ENCODE measurements at places on chromosomes 12 and 14.

DNA sequence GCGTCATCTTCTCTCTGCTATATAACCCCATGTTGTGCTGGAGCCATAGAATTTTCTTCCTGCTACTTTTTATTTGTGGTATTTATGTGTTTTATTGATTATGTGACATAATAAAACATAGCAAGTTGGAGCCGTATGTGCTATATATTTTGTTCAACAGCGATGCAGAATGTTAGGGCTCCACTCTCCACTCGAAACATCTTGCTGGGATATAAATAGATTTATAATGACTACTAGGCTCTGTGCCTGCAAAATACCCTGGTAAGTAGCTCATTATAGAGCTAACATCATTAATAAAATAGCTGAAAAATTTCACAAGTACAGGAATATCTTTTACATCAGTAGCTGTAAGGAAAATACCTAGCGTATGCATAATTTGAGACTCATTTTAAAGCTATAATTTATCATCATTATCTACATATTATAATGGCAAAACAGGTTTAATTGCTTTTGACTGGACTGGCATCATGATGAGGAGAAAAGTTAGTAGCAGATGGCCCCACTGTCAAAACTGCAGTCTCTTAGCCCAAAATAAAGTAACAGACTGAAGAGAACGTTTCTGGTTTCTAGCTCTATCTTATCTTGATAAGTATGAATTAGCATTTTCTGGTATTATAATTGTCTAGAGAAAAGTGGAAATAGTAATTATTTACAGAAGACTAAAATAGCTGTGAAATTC is 263.0 kb downstream of the NEDD1 start:
- DNase-seq: no peak

GRCh38 chr12:75684678-75685616 is 173.5 kb upstream of the KRR1 start:
- DNase-seq: no peak

DNA sequence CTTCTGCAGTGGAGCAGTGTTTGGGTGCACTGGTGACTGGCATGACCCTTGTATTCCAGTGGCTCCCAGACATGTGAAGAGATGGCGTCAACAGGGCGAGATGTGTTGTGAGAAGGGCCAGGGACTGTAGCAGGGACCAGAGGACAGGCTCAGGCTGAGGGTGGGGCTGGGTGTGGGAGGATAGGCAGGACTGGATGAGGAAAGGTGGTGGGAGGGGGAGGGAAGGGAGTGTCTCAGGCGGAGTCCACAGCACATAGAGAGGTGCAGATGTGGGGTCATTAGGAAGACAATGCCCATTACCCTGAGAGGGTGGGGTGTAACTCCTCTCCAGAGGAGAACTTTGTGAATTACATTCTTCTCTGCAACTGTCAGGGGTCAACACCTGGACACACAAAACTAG is 78.5 kb downstream of the DICER1 start:
- DNase-seq: no peak

DNA sequence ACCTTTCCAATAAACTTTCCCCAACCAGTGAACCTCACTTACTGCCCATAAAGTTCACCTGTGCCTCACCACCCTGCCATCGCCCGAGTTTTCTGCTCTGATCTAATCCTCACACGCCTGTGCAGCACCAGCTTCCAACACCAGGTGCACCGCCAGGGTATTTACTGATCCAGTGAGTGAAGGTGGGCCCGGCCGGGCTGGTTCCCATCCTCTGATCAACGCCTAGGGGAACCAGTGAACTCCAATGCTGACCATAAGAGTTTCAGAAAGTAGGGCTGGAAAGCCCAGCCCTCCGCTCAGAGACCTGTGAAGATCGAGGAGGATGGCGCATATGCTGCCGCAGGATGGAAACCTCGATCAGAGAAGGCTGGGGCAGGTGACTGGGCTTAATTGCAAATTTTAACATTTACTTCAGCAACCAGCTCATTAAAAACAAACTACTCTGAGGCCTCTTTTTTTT is 685 bp upstream of the MYL6B start:
- no peak for DNase-seq

- DNase-seq: no peak
Measured at GRCh38 chr12:82968631-82969367, 282.1 kb downstream of the TMTC2 start.

GRCh38 chr12:113778432-113779132 is 187.5 kb downstream of the RBM19 start:
- no peak for DNase-seq

DNA sequence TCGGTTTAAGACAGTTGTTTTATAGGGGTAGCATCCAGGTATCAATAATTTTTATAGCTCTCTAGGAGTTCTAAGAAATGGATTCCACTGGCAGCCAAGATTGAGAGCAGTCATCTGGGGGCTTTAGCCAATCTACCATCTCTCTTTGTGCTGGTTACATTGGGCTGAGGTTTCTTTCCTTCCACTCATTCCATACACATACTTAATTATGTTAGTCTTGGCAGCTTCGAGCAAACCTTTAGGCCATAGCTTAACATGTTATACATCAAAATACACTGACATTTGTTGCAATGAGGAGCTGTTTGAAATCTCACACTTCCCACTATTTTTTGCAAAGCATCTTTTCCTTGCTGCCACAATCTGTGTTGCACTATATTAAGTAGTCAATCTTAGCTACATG is 63.1 kb downstream of the ARMH4 start:
- no peak for DNase-seq

GRCh38 chr12:31797230-31797872 is 68.5 kb upstream of the AMN1 start:
- no peak for DNase-seq

DNA sequence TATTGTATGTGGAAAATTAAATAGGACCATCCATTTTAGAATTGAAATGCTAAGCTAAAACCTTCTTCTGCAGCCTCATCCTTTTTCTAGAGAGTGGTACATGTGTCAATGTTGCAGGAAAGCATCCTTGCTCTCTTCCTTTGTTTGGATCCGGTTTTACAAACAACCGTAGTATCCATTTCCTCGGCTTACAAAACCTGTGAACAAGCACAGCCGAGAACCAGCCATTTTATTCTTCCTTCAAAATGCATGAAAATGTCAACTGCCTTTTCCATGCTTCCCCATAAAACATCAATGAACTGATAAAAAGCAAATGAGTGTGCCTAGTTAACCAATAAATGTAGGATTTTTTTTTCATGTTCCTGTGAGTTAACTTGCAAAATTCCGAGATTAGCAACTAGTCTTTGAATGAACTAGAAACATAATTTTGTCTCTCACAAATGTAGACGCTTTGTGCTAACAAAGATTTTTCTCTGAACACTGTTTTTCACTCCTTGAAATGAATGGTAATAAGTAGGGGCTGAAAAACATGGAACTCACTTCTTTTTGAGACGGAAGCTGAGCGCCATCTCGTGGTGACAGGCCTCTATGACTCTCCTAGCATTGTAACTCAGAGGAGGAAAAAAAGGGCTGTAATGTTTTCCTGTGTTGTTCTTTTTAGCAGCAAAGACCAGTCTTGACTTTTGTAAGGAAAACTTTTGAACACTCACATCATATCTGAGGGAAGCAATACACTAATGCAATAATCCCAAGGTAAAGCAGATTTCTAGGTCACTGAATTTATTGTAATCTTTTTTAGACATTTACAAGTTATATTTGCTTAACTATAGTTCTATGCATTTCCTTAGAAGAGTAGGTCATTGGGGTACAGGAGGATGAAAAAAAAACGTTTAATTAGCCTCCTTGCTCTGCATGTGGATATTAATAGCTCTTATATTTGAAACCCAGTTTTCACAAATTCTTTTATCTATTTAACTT is 157.4 kb upstream of the FOXG1 start:
- DNase-seq: peak; percentile 54

DNA sequence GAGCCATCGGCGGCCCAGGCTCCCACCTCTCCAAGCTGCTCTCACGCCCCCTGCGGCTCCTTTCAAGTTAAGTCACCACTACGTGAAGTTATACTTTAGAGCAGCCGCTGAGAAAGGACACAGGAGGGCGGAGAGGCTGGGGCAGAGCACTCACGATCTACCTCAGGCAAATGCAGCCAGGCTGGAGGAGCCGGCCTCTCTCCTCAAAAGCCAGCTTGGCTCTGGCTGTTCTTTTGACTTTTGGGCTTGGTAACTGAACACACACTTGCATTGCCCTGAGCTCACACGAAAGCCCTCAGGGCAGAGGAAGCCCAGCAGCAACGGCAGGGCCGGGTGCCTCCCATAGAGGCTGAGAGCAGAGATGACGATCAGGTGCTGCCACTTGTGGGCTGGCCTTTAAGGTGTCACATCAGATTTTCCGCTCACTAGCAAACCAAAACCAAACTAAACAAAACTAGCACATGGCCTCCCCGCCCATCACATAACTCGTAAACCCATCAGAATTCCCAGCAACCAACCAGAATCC is 75.2 kb downstream of the PITPNM2 start:
- DNase-seq: no peak

GRCh38 chr12:65649126-65649525 is 175.2 kb upstream of the HMGA2 start:
- DNase-seq: no peak

DNA sequence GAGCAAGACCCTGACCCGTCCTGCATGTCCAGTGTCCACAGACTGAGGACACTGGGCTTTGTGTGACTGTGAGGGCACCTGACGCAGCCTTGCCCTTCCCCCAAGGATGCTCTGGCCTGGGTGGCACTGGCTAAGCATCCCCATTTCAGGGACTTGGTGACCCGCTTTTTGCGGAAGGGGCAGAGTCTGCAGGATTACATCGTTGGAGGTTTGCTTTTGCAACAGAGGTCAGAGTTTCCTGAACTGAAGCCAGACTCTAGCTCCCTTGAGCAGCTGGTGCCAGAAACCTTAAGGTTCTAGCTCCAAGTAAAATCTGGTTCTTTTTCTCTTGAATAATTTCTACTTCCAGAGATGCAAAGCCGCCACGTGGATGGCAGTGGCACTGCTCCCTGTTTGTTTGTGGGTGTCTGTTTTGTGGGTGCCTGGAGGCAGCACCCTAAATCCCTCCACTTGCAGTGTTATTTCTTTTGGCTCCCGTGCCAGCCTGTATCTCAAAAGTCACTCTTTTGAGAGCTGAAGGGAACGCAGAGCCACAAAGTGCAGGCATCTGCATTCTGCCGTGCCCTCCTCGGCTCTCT is 184.7 kb downstream of the TSPAN9 start:
- DNase-seq: no peak

DNA sequence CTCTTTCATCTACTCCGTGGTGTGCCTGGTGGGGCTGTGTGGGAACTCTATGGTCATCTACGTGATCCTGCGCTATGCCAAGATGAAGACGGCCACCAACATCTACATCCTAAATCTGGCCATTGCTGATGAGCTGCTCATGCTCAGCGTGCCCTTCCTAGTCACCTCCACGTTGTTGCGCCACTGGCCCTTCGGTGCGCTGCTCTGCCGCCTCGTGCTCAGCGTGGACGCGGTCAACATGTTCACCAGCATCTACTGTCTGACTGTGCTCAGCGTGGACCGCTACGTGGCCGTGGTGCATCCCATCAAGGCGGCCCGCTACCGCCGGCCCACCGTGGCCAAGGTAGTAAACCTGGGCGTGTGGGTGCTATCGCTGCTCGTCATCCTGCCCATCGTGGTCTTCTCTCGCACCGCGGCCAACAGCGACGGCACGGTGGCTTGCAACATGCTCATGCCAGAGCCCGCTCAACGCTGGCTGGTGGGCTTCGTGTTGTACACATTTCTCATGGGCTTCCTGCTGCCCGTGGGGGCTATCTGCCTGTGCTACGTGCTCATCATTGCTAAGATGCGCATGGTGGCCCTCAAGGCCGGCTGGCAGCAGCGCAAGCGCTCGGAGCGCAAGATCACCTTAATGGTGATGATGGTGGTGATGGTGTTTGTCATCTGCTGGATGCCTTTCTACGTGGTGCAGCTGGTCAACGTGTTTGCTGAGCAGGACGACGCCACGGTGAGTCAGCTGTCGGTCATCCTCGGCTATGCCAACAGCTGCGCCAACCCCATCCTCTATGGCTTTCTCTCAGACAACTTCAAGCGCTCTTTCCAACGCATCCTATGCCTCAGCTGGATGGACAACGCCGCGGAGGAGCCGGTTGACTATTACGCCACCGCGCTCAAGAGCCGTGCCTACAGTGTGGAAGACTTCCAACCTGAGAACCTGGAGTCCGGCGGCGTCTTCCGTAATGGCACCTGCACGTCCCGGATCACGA is 2.2 kb downstream of the SSTR1 start:
- no peak for DNase-seq

GRCh38 chr12:131740626-131741025 is 29.7 kb downstream of the SFSWAP start:
- no peak for DNase-seq

DNA sequence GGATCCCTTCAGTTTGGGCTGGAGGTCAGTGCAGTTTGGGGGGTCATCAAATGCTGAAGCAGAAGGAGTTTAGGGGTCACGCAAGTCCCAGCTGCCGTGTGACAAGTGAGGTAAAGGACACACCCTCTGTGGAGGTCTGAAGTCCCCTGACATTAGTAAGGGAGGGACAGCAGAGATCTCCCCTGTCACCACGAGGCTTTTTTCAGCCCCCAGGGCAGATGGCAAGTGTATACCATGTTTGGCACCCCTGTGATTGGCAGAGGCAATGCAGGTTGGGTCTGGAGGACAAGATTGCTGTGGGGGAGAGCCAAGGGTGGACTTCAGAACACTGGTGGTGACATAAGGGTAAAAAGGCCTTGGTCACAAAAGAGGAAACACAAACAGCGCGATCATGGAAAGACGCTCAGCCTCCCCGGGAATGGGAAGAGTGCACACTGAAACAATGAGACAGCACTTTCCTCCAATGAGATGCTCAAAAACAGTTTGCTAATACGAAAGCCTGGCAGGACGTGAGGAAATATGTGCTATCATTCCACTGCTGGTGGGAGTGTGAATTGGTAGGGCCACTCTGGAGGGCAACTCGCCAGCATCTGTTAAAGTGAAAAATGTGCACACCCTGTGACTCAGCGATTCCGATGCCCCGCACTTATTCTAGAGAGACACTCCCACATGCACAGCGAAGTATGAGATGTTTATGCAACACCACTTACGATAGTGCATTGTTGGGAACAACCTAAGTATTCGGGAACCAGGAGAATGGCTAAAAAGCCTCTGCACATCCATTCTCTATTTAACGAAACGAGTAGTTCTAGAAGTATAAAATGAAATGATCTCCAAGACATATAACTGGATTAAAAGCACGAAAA is 14.4 kb upstream of the CD27 start:
- DNase-seq: no peak

- DNase-seq: no peak
Measured at GRCh38 chr12:73106896-73107295, 834.7 kb downstream of the TRHDE start.

Measured in C1 segment of cervical spinal cord (tissue), 14 donors.